ENCODE measurements at places on chromosomes 11 and 22. TPM values are rescaled to one million over a fixed set of nuclear protein-coding genes. Genes with fewer than 3 reads are reported as not detected.

Gene TRIM49D2
- not detected for polyA plus RNA-seq

Gene SLC1A2
- polyA plus RNA-seq = 0.61 TPM

Gene MYO18B
- 66.0 TPM for polyA plus RNA-seq

Gene NRIP3
- polyA plus RNA-seq = 0.93 TPM

Gene AIFM3
- polyA plus RNA-seq = 0.66 TPM

Gene CDC42EP1
- 40.3 TPM for polyA plus RNA-seq

Gene OR5P2
- not detected for polyA plus RNA-seq

Gene ACTN3
- 8.3 TPM for polyA plus RNA-seq

Gene C11orf21
- 0.92 TPM for polyA plus RNA-seq

Gene MMP12
- not detected for polyA plus RNA-seq

Gene OR8B12
- not detected for polyA plus RNA-seq

Gene HTR3A
- 0.09 TPM for polyA plus RNA-seq

Gene SPDYC
- not detected for polyA plus RNA-seq

Gene MMP27
- not detected for polyA plus RNA-seq

Gene TAGLN
- polyA plus RNA-seq = 106 TPM

Gene IGSF22
- polyA plus RNA-seq = 8.9 TPM

Gene UPK3A
- 4.3 TPM for polyA plus RNA-seq

Gene MALAT1
- polyA plus RNA-seq = 205 TPM

Gene GAS2L1
- polyA plus RNA-seq = 14.3 TPM
